ENCODE measurements at places on chromosomes 11 and 22. TPM values are rescaled to one million over a fixed set of nuclear protein-coding genes. Genes with fewer than 3 reads are reported as not detected.

- no peak overlapping the region for H3K4me3 ChIP-seq
- peaks cover 1% of the 10 kb centered on the region for H3K36me3 ChIP-seq
- H3K27me3 ChIP-seq: no peaks in the 10 kb centered on the region
- H3K4me1 ChIP-seq: peaks cover 50% of the 10 kb centered on the region
- H3K27ac ChIP-seq: no peak overlapping the region
- DNase-seq: no peak
These were observed 43.3 kb upstream of the WEE1 start for GRCh38 chr11:9530020-9530621.

Gene APOBEC3H
- 0.31 TPM for total RNA-seq

GRCh38 chr11:100777736-100778135, 90.6 kb downstream of the ARHGAP42 start:
- peaks cover 40% of the 10 kb centered on the region for H3K4me1 ChIP-seq
- H3K27ac ChIP-seq: no peak overlapping the region
- DNase-seq: no peak
- no peaks in the 10 kb centered on the region for H3K27me3 ChIP-seq

- H3K4me1 ChIP-seq: no peaks in the 10 kb centered on the region
- no peak overlapping the region for H3K4me3 ChIP-seq
- no peaks in the 10 kb centered on the region for H3K36me3 ChIP-seq
- no peak for DNase-seq
- H3K27ac ChIP-seq: no peak overlapping the region
These were observed 46.0 kb downstream of the CNTN5 start for GRCh38 chr11:99066618-99067317.

DNA sequence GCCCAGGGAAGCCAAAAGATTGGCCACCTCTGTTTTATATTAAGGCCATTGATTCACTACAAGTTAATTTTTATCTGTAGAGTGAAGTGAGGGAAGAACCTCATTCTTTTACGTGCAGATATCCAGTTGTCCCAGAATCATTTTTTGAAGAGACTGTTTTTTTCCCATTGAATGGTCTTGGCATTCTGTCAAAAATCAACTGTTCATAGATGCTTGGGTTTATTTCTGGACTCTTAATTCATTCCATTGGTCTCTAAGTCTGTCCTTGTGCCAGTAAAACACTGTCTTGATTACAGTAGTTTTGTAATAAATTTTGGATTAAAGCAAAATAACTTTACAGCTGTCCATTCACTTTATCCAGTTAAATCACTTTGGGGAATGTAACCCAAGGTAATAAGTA, 26.8 kb downstream of the WBP2NL start:
- H3K4me3 ChIP-seq: no peak overlapping the region
- H3K4me1 ChIP-seq: no peaks in the 10 kb centered on the region
- no peak overlapping the region for H3K27ac ChIP-seq
- H3K36me3 ChIP-seq: no peaks in the 10 kb centered on the region

- no peaks in the 10 kb centered on the region for H3K4me1 ChIP-seq
- DNase-seq: no peak
- no peaks in the 10 kb centered on the region for H3K27me3 ChIP-seq
These were observed 32.5 kb upstream of the APLNR start for GRCh38 chr11:57269571-57270021.

DNA sequence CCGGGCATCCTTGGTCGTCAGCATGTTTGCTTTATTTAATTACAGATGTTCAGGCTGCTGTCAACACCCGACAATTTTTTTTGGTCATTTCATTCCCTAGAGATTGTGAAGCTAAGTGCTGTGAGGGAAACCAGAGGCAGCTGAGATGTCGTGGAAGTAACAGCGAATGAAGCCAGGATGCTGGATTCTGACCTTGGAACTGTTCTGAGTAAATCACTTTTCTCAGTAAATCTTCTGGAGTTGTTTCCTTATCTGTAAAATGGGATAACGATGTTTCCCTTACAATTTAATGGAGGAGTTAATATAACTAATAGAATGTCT, 390 bp upstream of the CKAP5 start:
- peaks cover 30% of the 10 kb centered on the region for H3K4me1 ChIP-seq
- H3K27me3 ChIP-seq: no peaks in the 10 kb centered on the region
- no peak for DNase-seq
- peak overlapping the region; percentile 89 for H3K4me3 ChIP-seq

DNA sequence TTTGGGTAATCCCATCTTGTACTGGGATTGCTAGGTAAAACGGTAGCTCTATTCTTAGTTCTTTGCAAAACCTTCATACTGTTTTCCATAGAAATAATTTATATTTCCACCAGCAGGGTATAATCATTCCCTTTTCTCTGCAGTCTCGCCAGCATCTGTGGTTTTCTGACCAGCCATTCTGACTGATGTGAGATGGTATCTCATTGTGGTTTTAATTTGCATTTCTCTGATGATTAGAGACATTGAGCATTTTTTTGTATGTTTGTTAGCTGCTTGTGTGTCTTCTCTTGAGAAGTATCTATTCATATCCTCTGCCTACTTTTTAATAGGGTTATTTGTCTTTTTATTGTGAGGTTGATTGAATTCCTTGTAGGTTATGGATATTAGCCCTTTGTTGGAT, 220.9 kb downstream of the PGR start:
- H3K27ac ChIP-seq: no peak overlapping the region
- no peak for DNase-seq
- no peaks in the 10 kb centered on the region for H3K36me3 ChIP-seq
- H3K4me1 ChIP-seq: no peaks in the 10 kb centered on the region
- no peaks in the 10 kb centered on the region for H3K27me3 ChIP-seq
- no peak overlapping the region for H3K4me3 ChIP-seq

Gene VPS51
- total RNA-seq: 76.3 TPM

GRCh38 chr11:113564527-113565130, 89.4 kb upstream of the DRD2 start:
- no peaks in the 10 kb centered on the region for H3K36me3 ChIP-seq
- no peak for DNase-seq
- H3K4me3 ChIP-seq: no peak overlapping the region
- H3K27me3 ChIP-seq: no peaks in the 10 kb centered on the region
- no peak overlapping the region for H3K27ac ChIP-seq

DNA sequence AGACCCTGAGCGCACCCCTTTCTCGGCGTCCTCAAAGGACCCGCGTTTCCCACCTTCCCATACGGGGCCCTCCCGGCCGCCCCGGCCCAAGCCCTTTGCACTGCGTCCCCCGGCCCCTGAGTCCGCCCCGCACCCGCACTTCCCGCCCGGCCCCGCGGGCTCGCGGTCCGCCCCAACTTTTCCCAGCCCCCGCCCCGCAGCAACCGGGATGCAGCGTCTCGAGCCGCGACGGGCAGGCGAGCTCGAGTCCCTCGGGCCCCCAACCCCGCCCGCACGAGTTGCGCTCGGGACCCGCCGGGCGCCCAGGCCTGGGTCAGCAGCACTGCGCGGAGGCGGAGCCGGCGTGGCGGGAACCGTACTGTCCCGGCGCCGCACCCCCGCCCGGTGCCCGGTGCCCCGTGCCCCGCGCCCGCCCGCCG, 371 bp downstream of the SMCO4 start:
- peak overlapping the region; percentile 67 for H3K27ac ChIP-seq
- peak overlapping the region; percentile 77 for H3K4me3 ChIP-seq
- peaks cover 7% of the 10 kb centered on the region for H3K27me3 ChIP-seq
- H3K36me3 ChIP-seq: no peaks in the 10 kb centered on the region
- peaks cover 49% of the 10 kb centered on the region for H3K4me1 ChIP-seq
- no peak for DNase-seq

GRCh38 chr22:27534720-27535125, 266.8 kb downstream of the MN1 start:
- DNase-seq: peak; percentile 35
- H3K4me3 ChIP-seq: no peak overlapping the region
- 0 out of 3 replicates have a peak, but pooled peaks cover 7% of the 10 kb centered on the region for H3K27me3 ChIP-seq
- no peak overlapping the region for H3K27ac ChIP-seq

Gene OOSP4B
- not detected for total RNA-seq

- H3K4me1 ChIP-seq: peaks cover 11% of the 10 kb centered on the region
- no peak overlapping the region for H3K4me3 ChIP-seq
- DNase-seq: peak; percentile 35
- no peaks in the 10 kb centered on the region for H3K36me3 ChIP-seq
These were observed 114.9 kb downstream of the ETS1 start for GRCh38 chr11:128472128-128473089.

Gene RCOR2
- 6.9 TPM for total RNA-seq

DNA sequence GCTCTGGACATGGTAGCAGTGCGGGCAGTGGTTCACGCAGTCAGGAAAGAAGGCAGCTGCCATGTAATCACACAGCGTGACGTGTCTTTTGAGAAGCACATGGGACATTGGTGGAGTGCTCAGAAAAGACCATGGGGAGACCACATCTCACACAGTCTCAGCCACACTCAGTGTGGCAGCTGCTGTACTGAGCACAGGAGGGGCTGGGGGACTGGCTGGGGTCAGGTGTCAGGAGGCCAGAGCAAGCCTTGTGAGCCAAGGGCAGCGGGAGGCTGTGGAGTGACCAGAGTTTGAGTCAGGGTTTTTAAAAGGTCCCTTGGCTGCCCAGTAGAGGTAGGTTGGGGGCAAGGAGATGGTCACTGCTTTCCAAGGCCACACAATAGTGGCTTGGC, 18.5 kb downstream of the CLDN5 start:
- no peaks in the 10 kb centered on the region for H3K4me1 ChIP-seq
- no peak for DNase-seq
- no peak overlapping the region for H3K4me3 ChIP-seq
- H3K27me3 ChIP-seq: no peaks in the 10 kb centered on the region

- no peaks in the 10 kb centered on the region for H3K36me3 ChIP-seq
- H3K4me1 ChIP-seq: peaks cover 17% of the 10 kb centered on the region
- no peak overlapping the region for H3K4me3 ChIP-seq
- peaks cover 10% of the 10 kb centered on the region for H3K27me3 ChIP-seq
These were observed 67.1 kb downstream of the PIWIL3 start for GRCh38 chr22:24707470-24707801.

- DNase-seq: no peak
- no peak overlapping the region for H3K27ac ChIP-seq
- no peaks in the 10 kb centered on the region for H3K27me3 ChIP-seq
- no peaks in the 10 kb centered on the region for H3K36me3 ChIP-seq
These were observed 316.0 kb upstream of the MTNR1B start for GRCh38 chr11:92653454-92653853.

- no peaks in the 10 kb centered on the region for H3K27me3 ChIP-seq
- H3K27ac ChIP-seq: no peak overlapping the region
- no peaks in the 10 kb centered on the region for H3K36me3 ChIP-seq
- peaks cover 22% of the 10 kb centered on the region for H3K4me1 ChIP-seq
These were observed 64.9 kb downstream of the ENDOD1 start for GRCh38 chr11:95154514-95154913.

Gene OR4D5
- total RNA-seq: not detected

Gene KRTAP5-11
- not detected for total RNA-seq

Gene RAG2
- not detected for total RNA-seq

Gene LMO2
- not detected for total RNA-seq

DNA sequence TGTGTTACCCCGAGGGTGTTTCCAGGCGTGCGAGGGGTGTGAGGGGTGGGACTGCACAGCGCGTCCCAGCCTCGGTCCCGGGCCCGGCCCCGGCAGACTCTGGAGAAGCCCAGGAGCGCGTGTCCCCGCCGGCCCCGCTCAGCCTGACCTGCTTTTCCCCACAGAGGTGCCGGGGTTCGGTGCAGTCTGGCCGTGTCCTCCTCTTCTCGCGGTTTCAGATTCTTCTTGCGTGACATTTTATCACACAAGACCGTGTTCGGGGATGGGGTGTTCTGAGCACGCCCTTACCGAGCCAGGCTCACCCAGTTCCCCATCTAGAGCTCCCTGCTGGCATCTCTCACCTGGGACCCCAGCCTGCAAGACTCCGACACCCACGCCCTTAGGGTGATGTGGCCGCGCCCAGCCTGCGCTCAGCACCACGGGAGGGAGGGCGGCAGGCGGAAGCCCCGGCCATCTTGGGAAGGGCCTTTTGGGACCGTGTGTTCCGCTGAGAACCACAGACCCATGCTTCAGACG, 775.6 kb downstream of the BRD1 start:
- no peak overlapping the region for H3K4me3 ChIP-seq
- no peak overlapping the region for H3K27ac ChIP-seq
- H3K27me3 ChIP-seq: no peaks in the 10 kb centered on the region
- no peaks in the 10 kb centered on the region for H3K4me1 ChIP-seq
- no peaks in the 10 kb centered on the region for H3K36me3 ChIP-seq

- no peaks in the 10 kb centered on the region for H3K4me1 ChIP-seq
- no peak overlapping the region for H3K4me3 ChIP-seq
- no peak for DNase-seq
- H3K27me3 ChIP-seq: no peaks in the 10 kb centered on the region
- H3K36me3 ChIP-seq: no peaks in the 10 kb centered on the region
- H3K27ac ChIP-seq: no peak overlapping the region
These were observed 53.4 kb downstream of the FAM181B start for GRCh38 chr11:82680252-82680651.

Gene MUC6
- not detected for total RNA-seq

DNA sequence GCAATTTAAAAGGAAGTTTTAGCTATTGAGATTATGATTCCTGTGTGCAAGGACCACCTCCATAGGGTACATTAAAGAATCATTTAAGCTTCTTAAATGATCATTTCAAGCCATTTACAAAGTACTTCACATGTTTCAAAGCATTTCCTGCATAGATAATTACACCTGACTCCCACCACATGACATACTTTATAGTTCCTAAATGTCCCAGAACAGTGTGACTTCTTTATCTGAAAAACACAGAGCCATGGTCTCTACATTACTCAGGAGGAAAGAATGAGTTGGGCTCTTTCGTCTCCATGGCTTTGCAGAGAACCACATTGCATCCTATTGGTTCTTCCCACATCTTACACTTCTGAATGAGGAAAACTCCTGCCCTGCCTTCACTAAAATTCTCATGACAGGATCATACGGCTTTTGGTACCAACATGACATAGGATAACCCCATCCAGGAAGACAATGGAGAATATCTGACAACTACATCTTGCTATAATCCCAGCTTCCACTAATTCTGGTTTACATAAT, 88.6 kb downstream of the ETS1 start:
- no peak for DNase-seq
- no peaks in the 10 kb centered on the region for H3K36me3 ChIP-seq
- H3K4me1 ChIP-seq: no peaks in the 10 kb centered on the region
- H3K27ac ChIP-seq: no peak overlapping the region

Gene C11orf58
- 271 TPM for total RNA-seq

- peaks cover 57% of the 10 kb centered on the region for H3K27me3 ChIP-seq
- no peaks in the 10 kb centered on the region for H3K4me1 ChIP-seq
- no peak for DNase-seq
- no peak overlapping the region for H3K27ac ChIP-seq
- no peak overlapping the region for H3K4me3 ChIP-seq
These were observed 89.4 kb upstream of the THY1 start for GRCh38 chr11:119512369-119512768.

DNA sequence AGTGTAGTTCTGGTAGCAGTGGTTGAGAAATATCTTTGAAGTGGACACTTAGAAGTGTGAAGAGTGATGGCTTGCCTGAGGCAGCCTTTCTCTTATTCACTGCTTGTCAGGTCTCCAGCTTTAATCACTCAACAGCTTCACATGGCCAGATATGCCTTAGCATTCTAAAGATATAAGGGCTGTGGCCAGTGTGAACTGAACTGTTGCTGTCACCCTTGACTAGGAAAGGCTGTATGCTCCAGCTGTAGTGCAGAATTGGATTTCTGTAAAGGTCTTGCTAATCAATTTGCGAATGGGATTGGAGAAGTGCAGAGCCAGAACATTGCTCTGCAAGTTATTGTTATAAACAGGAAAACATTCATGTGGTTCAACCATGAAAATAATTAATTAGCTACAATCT, 266.7 kb downstream of the TMEM135 start:
- H3K36me3 ChIP-seq: peaks cover 12% of the 10 kb centered on the region
- H3K27ac ChIP-seq: no peak overlapping the region
- H3K4me1 ChIP-seq: no peaks in the 10 kb centered on the region
- no peak for DNase-seq
- no peak overlapping the region for H3K4me3 ChIP-seq
- H3K27me3 ChIP-seq: no peaks in the 10 kb centered on the region

Gene MUC2
- not detected for total RNA-seq

GRCh38 chr11:36509201-36509639, 852 bp downstream of the TRAF6 start:
- H3K4me1 ChIP-seq: peaks cover 32% of the 10 kb centered on the region
- H3K36me3 ChIP-seq: no peaks in the 10 kb centered on the region
- H3K27ac ChIP-seq: peak overlapping the region; percentile 79
- H3K4me3 ChIP-seq: peak overlapping the region; percentile 100
